ENCODE measurements at places on chromosomes 4 and X.

DNA sequence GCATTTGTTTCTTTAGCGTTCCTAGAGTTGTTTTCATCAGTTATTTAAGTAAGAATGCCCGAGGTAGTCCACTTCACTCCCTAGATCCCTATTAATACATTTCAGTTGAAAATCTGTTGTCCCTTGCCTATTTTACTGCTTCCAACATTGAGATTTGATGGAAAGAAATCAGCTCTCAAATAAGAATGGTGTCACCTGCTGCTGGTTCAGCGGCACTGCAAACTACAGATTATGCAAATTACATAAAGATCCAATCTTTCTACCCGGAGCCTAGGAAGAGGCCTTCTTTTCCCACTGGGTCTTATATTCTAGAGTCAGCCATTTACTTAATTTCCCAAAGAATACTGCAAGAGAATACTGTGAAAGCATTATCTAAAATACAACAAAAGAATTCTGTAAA lies 597.6 kb upstream of the MAGEB2 start:
- no peaks in the 10 kb centered on the region for H3K4me1 ChIP-seq
- DNase-seq: no peak
- H3K4me3 ChIP-seq: no peak overlapping the region

DNA sequence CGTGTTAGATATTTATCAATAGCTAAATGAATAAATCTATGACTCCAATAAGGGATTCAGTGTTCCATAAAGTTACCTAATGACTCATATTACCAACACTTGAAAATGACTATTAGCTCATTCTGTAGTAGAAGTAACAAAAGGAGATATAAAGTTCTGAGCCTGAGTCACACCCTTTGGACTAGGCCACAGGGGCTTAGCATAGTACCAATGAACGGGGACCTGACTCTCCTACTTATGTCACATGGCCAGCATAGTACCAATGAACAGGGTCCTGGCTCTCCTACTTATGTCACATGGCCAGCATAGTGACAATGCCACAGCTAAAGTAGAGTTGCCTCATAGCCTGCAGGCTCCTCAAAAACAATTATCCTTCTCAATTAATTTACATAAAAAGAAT lies 43.7 kb downstream of the MAGEB16 start:
- no peaks in the 10 kb centered on the region for H3K27me3 ChIP-seq
- no peak overlapping the region for H3K27ac ChIP-seq
- no peaks in the 10 kb centered on the region for H3K36me3 ChIP-seq
- no peak for DNase-seq
- H3K4me3 ChIP-seq: no peak overlapping the region
- H3K4me1 ChIP-seq: no peaks in the 10 kb centered on the region

GRCh38 chrX:108366644-108367406 lies 71.4 kb downstream of the COL4A6 start:
- H3K4me3 ChIP-seq: no peak overlapping the region
- no peak overlapping the region for H3K27ac ChIP-seq
- no peaks in the 10 kb centered on the region for H3K27me3 ChIP-seq
- no peak for DNase-seq

DNA sequence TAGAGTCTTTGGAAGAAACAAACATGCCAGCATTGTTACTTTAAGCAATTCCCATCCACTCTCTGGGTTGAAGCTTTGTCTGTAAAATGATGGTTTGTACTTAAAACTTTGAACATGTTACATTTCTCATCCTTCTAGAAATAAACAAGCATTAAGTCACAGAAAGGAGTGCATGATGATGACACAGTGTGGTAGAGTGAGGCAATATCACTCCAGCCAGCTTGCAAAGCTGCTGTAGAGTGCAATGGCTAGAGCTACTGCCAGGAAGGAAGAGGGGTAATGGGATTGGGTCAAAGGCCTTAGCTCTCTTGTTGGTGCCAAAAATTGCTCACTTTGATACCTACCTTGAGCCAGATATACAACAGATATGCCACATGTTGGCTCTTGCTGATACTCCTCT lies 12.3 kb upstream of the ENOX2 start:
- no peak for DNase-seq
- H3K27me3 ChIP-seq: no peaks in the 10 kb centered on the region
- H3K4me1 ChIP-seq: no peaks in the 10 kb centered on the region
- H3K27ac ChIP-seq: no peak overlapping the region

DNA sequence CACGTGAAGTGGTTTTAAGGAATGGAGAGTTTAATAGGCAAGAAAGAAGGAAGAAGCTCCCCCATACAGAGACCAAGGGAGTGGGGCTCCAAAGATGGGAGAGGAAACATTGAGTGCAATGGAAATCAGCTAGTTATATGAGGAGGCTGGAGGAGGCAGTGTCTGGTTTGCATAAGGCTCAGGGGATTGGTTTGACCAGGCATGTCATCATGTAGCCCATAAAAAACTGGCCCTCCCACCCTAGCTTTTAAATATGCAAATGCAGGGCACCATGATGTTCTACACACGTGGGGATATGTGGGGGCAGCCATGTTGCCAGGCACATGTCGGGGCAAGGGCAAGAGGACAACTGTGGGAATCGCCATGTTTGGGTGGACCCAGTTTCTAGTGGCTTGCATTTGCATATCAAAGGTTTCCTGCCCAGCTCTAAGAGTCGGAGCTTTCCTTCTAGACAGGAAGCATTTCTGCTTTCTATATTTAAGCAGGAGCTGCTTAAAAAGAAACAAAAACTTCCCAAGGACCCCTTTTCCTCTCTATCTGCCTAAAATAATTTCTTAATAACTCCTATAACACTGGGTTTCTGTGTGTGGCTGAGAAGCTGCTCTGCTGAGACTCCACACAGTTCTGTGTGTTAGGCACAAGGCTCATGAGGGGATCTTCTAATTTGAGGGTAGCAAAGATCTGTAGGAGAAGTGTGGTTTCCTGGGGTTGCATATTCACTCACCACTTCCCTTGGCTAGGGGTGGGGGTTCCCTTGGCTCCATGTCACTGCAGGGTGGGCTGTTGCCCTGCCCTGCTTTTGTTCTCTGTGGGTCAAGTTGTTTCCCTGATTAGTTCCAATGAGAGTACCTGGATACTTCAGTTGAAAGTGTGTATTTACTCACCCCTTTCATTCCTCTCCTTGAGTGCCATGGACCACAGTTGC lies 113.5 kb downstream of the VSIG4 start:
- peaks cover 22% of the 10 kb centered on the region for H3K4me1 ChIP-seq
- H3K27me3 ChIP-seq: no peaks in the 10 kb centered on the region
- no peak overlapping the region for H3K4me3 ChIP-seq
- H3K27ac ChIP-seq: no peak overlapping the region
- no peak for DNase-seq

DNA sequence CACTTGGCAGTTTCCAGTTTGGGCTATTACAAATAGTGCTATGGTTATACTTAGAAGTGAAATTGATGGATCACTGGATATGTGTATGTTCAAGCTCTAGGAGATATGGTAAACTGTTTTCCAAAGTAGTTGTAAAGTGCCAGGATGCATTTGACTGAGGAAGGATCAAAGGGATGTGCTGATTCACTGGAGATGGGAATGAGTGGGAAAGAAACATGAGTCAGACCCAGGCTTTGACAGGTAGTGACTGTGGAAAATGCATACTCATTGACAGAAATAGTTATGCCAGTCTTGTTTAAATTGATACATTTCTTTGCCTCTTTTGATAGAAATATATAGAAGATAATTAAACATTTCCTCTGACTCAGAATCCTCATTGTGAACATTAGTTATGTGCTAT lies 77.9 kb downstream of the CEP135 start:
- H3K27ac ChIP-seq: no peak overlapping the region
- no peaks in the 10 kb centered on the region for H3K36me3 ChIP-seq

DNA sequence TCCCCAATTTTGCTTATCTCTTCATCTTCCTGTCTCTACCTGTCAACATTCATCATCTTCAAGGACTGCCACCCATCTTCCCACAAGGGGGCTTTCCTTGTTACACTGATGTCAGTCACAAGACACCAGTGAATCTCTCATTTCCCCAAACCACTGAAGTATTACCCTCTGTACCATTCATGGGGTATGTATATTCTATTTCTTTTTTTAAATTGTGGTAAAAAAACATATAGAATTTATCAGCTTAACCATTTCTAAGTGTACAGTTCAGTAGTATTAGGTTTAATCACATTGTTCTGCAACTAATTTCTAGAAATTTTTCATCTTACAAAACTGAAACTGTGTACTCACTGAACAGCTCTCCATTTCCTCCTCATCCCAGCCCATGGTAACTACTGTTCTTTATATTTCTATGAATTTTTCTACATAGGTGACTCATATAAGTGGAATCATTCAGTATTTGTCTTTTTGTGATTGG lies 98.6 kb downstream of the LARP7 start:
- no peaks in the 10 kb centered on the region for H3K36me3 ChIP-seq
- no peak for DNase-seq
- H3K4me1 ChIP-seq: no peaks in the 10 kb centered on the region
- no peak overlapping the region for H3K27ac ChIP-seq
- H3K27me3 ChIP-seq: no peaks in the 10 kb centered on the region
- no peak overlapping the region for H3K4me3 ChIP-seq

- no peak for DNase-seq
- no peaks in the 10 kb centered on the region for H3K27me3 ChIP-seq
- no peaks in the 10 kb centered on the region for H3K36me3 ChIP-seq
Measured at GRCh38 chr4:23897564-23898109, 7.8 kb upstream of the PPARGC1A start.

DNA sequence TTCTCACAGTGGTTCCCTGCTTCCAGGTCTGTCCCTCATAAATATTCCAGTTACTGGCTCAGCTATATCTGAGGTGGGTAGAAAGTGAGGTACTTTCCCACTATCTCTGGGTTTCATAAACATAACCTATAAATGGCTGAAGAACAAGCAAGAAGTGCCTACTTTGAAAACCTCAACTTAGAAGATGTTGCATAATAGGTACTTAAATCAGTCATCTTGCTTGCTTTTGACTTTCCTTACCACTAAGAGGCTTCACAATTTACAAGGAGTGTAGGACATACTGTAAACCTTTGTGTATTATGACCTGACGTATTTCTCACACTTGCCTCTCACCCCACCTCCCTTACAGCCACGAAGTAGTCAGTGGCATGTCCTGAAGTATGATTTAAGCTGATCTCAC lies 145.9 kb downstream of the PCDH19 start:
- no peak overlapping the region for H3K27ac ChIP-seq
- H3K4me3 ChIP-seq: no peak overlapping the region
- no peaks in the 10 kb centered on the region for H3K36me3 ChIP-seq
- no peaks in the 10 kb centered on the region for H3K27me3 ChIP-seq
- no peaks in the 10 kb centered on the region for H3K4me1 ChIP-seq

DNA sequence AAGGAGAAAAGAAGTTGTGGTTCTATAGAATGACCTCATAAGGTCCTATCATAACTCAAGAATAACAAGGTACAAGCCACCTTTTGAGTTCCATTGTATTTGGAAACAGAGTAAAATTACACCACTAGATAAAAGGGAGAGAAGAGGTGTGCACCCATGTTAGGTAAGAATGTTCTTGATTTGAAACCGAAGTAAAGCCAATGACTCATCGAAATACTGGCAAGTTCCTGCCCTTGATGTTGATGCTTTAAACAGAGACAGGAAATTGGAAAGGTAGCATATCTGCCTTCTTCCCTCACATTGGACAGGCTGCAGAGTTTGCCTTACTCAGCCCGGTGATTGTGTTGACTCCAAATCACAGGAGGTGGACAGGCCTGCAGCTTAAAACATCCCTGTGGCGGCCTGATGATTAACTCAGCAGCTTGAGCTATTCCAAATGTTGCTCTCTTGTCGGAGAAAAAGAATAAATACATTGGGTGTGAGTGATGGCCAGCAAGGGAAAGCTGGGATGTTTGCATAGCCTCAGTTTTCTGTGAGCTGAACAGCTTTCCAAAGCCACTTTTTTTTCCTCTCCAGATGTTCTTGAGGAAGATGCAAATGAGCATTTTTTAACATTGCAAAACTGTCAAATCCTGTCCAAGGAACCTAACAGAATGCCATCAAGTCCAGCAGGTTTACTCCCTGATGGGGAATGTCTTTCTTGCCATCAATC lies 321.1 kb downstream of the NKX6-1 start:
- no peak overlapping the region for H3K4me3 ChIP-seq
- H3K4me1 ChIP-seq: no peaks in the 10 kb centered on the region
- no peaks in the 10 kb centered on the region for H3K36me3 ChIP-seq

DNA sequence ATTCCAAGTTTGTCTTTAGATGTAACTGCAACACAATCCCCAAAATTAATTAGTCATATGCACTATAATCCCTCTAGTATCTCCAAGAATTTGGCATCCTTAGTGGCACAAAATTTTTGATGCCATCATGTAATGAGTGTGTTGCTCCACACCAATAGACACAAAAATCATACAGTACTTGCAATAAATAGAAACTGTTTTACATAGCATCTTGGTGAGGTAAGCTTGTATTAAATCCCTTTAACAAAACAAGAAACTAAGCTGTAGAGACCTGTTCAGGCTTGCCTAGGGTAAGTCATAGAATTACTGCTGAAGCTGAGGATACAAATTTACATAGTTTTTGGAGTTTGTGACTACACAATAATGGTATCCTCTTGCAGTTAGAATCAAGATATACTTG lies 64.5 kb upstream of the PRSS12 start:
- H3K36me3 ChIP-seq: no peaks in the 10 kb centered on the region
- H3K27me3 ChIP-seq: no peaks in the 10 kb centered on the region
- no peaks in the 10 kb centered on the region for H3K4me1 ChIP-seq
- H3K27ac ChIP-seq: no peak overlapping the region
- H3K4me3 ChIP-seq: no peak overlapping the region
- no peak for DNase-seq

GRCh38 chr4:162450531-162451035 lies 286.8 kb upstream of the FSTL5 start:
- no peak overlapping the region for H3K27ac ChIP-seq
- no peak for DNase-seq
- no peaks in the 10 kb centered on the region for H3K27me3 ChIP-seq
- H3K4me3 ChIP-seq: no peak overlapping the region

DNA sequence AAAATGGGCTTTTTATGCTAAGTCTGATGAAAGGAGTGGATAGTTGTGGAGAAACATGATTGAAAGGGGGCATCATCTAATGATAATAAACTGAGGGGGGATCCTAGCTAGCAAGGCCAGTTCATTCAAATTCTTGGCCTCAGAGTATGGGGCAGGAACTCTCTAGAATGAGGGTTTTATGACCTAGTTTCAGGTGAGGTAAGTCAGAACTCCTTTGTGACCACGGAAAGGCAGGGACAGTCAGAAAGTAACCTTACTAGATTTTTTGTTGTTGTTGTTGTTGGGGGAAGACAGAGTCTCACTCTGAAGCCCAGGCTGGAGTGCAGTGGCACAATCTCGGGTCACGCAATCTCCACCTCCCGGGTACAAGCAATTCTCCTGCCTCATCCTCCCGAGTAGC lies 1.5 kb upstream of the PAQR3 start:
- no peaks in the 10 kb centered on the region for H3K27me3 ChIP-seq
- H3K4me1 ChIP-seq: peaks cover 8% of the 10 kb centered on the region
- DNase-seq: no peak
- no peaks in the 10 kb centered on the region for H3K36me3 ChIP-seq
- H3K4me3 ChIP-seq: no peak overlapping the region

- DNase-seq: no peak
- H3K4me1 ChIP-seq: no peaks in the 10 kb centered on the region
- no peak overlapping the region for H3K27ac ChIP-seq
- no peak overlapping the region for H3K4me3 ChIP-seq
- no peaks in the 10 kb centered on the region for H3K36me3 ChIP-seq
Measured at GRCh38 chr4:11268149-11268548, 160.5 kb downstream of the HS3ST1 start.

- no peaks in the 10 kb centered on the region for H3K36me3 ChIP-seq
- no peak for DNase-seq
- H3K27me3 ChIP-seq: no peaks in the 10 kb centered on the region
- H3K4me1 ChIP-seq: peaks cover 13% of the 10 kb centered on the region
- H3K27ac ChIP-seq: no peak overlapping the region
Measured at GRCh38 chr4:142095886-142096605, 459.7 kb downstream of the IL15 start.
